ENCODE measurements at places on chromosomes 13 and 19.

- no peak for DNase-seq
Observed at GRCh38 chr13:40074338-40074737, 418.9 kb downstream of the COG6 start.

GRCh38 chr13:112078879-112079531, 12.1 kb downstream of the SOX1 start:
- no peak for DNase-seq

GRCh38 chr19:41922585-41922984, 5.7 kb downstream of the ERFL start:
- DNase-seq = no peak

DNA sequence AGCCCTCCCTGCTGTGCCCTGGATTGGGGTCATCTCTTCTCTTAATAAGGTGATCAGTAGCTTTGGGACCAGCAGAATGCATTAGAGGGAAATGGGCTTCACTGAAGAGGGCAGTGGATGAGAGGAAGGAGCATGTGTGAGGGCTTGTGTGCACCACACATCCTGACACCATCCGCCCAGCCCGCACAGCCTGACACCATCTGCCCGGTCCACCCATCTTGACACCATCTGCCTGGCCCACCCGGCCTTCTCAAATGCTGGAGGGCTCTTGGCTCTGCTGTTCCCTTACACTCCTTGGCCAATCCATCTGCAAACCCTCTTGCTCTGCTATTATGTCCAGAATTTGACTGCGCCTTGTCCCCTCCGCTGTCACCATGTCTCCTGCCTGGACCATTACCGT, 41.8 kb downstream of the BICRA start:
- DNase-seq = no peak

- DNase-seq = no peak
Observed at GRCh38 chr13:104967836-104968630, 1567.4 kb downstream of the EFNB2 start.

DNA sequence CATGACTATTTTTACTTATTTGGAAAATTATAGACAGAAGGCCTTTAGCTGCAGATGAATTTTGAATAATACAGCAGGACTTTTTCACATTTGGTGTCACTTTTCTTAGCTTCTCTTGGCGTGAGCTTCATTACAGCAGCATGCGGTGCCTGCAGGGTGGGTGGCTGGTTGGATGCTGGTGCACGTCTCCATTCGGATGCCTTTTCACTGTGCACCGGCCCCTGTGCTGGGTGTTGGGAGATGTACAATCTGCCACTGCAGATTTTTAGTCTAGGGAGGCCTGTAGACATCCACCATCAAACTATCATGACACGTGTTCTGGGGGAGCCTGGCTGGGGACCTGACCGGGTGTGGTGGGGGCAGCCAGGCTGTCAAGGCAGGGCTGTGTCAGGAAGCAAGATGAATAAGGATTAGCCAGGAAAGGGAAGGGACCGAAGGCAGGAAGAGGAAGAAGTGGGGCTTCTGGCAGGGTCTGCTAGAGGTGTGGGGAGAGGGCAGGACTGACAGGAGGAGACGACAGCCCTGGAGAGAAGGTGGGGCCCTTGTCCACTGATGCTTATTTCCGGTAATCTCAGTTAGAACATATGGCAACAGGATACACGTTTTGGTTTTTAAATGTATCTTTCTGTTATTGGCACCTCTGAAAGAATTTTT, 88.8 kb downstream of the ARHGEF7 start:
- no peak for DNase-seq

DNA sequence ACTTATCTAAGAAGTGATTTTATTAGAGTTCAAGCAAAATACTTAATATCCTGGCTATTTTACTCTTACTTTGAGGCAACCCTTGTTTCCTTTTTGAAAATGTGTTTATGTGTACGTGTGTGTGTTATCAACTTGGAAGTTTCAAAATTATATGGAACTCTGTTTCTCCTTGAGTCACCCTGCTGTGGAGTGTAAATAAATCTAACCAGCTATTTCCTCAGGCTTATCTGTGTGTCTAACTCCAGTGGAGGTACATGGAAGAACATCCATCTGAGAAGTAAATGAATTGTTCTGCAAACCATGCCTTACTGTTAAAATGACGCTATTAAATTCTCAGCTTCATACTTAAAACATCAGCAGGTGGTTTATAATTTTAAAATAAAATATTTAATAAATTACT, 583.4 kb upstream of the SLITRK5 start:
- no peak for DNase-seq

- no peak for DNase-seq
Observed at GRCh38 chr13:28794396-28794795, 25.7 kb upstream of the MTUS2 start.

DNA sequence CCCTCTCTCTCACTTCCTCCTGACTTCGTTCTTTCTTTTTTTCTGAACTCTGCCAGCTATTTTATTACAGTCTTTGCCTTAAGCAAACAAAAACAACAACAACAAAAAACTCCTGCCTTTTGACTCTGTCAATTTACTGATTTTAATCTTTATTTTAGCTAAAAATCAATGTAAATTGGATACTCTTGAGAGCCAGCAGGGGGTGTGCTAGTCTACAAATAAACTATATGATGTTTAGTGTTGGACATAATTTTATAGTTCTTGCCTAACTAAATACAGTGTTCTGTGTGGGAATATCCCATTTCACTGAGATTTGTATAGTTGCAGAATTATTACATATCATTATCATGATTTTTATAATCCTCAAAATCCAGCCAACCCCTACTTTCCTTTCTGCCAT, 1199.9 kb upstream of the SPRY2 start:
- no peak for DNase-seq

DNA sequence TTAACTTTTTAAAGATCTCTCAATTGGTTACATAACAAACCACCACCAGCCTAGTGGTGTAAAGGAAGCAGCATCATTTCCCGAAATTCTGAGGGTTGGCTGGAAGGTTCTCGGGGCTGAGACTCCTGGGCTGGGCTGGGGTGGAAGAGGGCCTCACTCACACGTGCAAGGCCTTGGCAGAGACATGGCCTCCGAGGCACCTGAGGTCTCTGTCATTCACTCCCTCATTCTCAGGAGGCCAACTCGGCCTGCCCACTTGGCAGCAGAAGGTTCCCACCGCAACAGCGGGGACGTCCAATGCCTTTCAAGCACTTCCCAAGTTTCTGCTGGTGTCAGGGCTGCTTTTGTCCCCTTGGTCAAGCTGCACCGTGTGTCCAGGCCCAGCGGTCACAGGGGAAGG, 18.6 kb upstream of the RASA3 start:
- DNase-seq = no peak

- no peak for DNase-seq
Observed at GRCh38 chr19:39052846-39053245, 20.5 kb upstream of the FBXO27 start.

- peak; percentile 16 for DNase-seq
Observed at GRCh38 chr13:110912651-110913051, 2.2 kb downstream of the ANKRD10 start.

- DNase-seq = no peak
Observed at GRCh38 chr19:34135821-34136611, 36.3 kb upstream of the LSM14A start.

- DNase-seq = no peak
Observed at GRCh38 chr19:50362030-50362412, 3.4 kb downstream of the NAPSA start.

GRCh38 chr13:53201454-53202225, 173.0 kb downstream of the OLFM4 start:
- DNase-seq = peak; percentile 1

DNA sequence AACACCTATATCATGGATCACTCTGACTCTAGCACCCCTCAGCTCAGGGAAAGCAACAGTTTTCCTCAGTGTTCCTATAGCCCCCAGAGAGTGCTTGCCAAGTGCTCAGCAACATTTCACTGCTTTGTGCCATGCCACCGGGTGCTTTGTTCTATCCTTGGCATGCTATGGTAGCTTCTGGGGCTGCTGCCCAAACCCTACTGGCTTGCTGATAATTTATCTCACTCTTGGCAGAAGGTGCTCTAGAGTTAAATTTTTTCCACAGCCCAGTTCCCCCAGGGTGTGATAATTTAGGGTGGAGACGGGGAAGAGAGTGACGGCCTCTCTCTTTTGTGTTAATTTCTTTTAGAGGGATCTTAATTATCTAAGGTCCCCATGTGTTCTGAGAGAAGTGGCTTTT, 12.6 kb upstream of the CSNK1A1L start:
- no peak for DNase-seq

DNA sequence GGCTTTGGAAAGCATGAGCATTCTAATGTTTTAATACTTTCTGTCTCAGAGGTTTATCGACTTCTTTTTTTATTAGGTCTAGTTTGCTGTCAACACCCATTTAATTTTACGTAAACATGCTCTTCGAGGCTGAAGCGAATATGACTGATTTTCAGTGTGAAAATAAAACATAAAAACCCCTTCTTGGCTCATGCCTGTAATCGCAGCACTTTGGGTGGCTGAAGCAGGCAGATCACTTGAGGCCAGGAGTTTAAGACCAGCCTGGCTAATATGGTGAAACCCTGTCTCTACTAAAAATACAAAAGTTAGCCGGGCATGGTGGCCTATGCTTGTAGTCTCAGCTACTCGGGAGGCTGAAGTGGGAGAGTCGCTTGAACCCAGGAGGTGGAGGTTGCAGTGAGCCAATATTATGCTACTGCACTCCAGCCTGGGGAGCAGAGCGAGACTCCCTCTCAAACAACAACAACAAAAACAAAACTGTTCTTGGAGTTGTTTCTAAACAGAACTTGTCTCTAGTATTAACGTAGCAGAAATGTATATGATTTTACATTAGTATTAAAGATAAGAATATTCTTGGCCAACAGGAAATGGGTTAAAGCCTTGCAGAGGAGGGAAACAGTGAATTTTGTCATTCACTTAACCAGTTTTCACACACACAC, 7.1 kb upstream of the IGFL3 start:
- no peak for DNase-seq

- no peak for DNase-seq
Observed at GRCh38 chr13:91329733-91330132, 17.8 kb upstream of the MIR17HG start.

- DNase-seq = no peak
Observed at GRCh38 chr19:780935-781334, 16.3 kb upstream of the PTBP1 start.

- DNase-seq = peak; percentile 74
Observed at GRCh38 chr19:49894879-49895565, 1.7 kb downstream of the IL4I1 start.

GRCh38 chr19:45499196-45500180, 1.2 kb downstream of the PPM1N start:
- peak; percentile 83 for DNase-seq
